ENCODE measurements at places on chromosomes 1 and 21.

GRCh38 chr1:151606384-151606783 is 5.5 kb upstream of the SNX27 start:
- DNase-seq, result no peak

DNA sequence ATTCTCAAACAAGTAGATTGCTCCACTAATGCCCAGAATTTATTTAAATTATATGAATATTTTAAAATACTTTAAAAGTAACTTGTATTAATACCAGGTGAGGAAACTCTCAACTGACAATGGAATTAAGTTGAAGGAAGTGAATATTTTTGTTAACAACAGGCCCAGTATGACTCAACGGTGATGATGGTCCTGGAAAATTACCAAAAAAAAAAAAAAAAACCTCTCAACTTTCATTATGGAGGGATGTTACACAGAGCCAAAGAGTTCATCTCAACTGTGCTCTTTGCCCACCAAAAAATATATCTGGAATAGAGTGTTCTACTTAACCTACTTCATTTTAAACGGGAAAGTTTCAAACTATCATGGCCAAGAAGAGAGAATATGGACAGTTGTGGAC is 28.3 kb downstream of the CFH start:
- no peak for DNase-seq

GRCh38 chr1:186798960-186799688 is 29.6 kb upstream of the PLA2G4A start:
- no peak for DNase-seq

- no peak for DNase-seq
These were observed 66.5 kb upstream of the ERRFI1 start for GRCh38 chr1:8092657-8093056.

- DNase-seq, result no peak
These were observed 6.8 kb upstream of the PLCH2 start for GRCh38 chr1:2469103-2469940.

GRCh38 chr21:42026082-42026435 is 15.9 kb upstream of the ZBTB21 start:
- no peak for DNase-seq

GRCh38 chr1:113742515-113742914 is 16.8 kb downstream of the PHTF1 start:
- no peak for DNase-seq

DNA sequence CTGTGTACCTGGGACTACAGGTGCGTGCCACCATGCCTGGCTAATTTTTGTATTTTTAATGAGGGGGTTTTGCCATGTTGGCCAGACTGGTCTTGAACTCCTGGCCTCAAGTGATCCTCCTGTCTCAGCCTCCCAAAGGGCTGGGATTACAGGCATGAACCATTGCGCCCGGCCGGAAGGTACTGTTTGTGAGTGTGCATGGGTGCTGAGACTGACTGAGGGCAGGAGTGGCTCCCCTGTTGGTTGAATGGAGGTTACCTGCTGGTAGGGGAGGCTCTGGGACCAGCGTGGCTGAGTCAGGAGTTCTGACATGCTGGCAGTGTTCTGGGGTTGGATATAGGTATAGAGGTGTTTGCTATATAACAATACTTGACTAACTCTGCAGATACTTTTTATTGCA is 10.4 kb downstream of the PRMT2 start:
- no peak for DNase-seq

DNA sequence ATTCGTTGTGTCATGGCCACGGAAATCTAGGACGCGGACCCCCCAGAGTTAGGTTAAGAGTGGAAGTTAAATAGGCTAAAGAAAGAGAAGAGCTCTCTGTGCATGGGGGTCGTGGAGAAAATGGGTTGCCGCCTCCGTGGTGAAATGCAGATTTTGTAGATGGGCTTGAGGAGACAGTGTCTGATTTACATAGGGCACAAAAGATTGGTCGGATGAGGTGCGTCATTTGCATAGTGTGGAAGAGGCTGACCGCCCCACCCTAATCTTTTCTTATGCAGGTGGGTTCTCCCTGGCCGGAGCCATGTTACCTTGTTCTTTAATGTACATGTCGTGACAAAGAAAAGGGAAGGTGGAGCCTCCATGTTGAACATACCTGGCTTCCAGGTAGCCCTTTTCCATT is 14.3 kb upstream of the SLC5A9 start:
- DNase-seq, result no peak

GRCh38 chr21:14451546-14451945 is 68.6 kb upstream of the HSPA13 start:
- DNase-seq, result no peak

DNA sequence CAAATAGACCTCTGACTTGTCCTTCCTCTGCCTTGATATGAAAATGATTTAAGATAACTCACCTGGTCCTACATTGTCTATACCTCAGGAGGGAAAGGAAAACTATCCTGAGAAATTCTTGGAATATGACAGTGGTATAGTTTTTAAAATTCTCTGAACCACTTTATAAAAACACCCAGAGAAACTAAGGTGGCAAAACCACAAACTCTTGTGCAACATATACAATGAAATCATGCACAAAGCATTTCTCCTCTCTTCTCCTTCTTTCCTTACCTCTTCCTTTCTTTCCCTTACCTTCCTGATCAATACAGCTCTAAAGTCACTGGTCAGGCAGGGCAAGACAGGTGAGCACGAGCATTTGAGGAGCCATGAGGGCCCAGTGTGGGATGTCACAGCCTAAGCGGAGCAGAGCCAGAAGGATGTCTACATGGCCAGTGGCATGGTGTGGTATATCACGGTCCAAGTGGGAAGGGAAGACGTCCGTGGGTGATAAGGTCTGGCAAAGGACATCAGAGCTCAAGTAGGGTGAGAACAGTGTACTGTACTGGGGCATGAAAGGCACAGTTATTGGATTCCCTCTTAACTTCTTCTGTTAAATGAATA is 543.3 kb downstream of the DPYD start:
- DNase-seq, result no peak

DNA sequence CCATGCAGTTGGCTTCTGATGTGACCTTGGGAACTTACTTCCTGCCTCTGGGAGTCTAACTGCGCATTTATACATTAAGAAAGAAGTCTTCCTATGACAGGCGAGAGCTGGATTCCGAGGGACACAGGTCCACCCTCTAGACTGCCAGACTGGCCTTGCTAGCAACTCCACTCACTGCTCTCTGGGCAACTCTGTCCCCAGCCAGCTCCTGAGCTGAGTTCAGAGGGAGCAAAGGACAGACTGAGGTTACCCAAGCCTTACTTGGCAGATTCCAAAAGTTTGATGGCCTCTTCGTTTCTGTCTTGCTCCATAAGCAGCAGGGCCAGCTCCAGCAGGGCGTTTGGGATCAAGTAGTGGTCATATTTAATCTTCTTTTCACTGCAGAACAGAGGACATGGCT is 41.8 kb downstream of the TTC39A start:
- no peak for DNase-seq

DNA sequence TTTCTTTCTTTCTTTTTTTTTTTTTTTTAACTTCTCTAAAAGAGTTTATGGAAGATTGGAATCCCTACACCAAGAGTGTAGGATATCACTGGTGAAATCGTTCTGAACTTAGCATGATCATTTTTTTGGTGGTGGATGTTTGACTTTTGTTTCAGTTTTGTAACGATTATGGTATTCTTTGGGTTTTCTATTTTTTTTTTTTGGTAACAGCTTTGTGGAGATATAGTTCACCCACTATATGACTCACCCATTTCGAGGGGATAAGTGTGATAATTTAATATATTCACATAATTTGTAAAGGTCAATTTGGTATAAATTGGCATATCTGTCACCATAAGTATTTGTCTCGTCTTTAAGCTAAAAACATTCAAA is 29.2 kb downstream of the AGPAT3 start:
- DNase-seq, result no peak

- DNase-seq, result no peak
These were observed 446.3 kb upstream of the NCAM2 start for GRCh38 chr21:20551939-20552338.

DNA sequence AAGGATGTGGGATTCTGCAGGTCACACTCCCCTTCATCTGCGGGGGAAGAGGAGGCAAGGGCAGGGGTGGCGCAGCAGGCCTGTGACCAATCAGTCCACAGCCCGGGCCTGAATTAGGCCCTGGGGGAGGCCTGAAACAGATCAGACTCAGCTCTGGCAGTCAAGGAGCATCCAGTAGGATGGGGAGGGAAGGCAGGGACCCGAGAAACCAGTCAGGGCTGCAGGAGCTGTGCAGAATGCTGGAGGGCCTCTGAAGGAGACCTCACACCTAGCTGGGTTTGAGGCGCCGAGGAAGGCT is 12.7 kb downstream of the TNNT2 start:
- no peak for DNase-seq

GRCh38 chr1:117685936-117686806 is 80.3 kb downstream of the TENT5C start:
- DNase-seq, result peak; percentile 41

- no peak for DNase-seq
These were observed 23.1 kb upstream of the CNN3 start for GRCh38 chr1:94949681-94950661.

DNA sequence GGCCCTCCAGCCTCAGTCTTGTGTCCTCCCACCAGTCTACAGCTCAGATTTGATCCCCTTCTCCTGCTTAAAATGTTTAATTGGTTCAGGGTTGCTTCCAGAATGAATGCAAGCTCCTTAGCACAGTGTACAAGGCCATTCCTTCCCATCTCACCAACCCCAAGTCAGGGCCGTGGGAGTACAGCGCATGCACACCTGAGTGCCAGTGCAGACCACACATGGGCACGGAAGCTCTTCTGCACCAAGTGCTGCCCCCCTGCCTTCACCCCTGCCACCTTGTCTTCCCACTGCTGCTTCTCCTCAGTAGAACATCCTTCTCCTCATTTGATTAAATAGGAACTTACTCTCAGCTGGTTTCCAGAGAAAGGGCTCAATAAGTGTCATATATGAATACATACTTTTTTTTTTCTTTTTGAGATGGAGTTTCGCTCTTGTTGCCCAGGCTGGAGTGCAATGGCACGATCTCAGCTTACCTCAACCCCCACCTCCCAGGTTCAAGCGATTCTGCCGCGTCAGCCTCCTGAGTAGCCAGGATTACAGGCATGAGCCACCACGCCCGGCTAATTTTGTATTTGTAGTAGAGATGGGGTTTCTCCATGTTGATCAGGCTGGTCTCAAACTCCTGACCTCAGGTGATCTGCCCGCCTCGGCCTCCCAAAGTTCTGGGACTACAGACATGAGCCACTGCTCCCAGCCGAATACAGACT is 9.3 kb downstream of the PMF1 start:
- DNase-seq, result no peak

DNA sequence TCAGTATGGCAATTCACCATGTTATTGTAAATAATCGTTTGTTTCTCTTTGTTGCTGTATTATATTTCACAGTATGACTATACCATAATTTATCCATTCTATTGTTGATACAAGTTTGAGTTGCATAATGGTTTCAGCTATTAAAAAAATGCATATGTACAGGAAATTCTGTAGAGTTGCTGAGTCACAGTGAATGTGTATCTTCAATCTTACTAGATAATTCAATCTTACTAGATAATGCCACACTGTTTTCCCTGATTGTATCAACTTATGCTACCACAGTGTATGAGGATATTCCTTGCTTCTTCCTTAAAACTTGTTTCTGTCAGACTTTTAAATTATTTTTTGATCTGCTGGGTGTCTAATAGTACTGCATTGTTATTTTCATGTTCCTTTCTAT is 3.5 kb upstream of the COA6 start:
- DNase-seq, result no peak

DNA sequence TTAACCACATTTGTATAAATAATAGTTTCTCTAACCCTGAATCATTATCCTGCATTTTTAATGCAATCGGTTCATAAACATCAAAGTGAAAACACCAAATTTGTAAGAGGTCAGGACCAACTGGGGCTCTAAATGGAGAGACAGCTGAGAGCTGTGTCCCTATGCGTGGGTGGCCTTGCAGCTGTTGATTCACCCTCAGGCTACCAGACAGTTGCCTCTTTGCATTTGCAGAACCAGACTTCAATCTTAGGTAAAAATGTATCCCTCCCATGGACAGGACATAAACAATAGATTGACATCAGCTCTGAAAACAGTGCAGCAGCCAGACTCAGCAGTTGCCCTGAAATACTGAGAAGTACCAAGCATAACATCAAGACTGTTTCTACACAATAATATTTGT is 8.8 kb upstream of the TGFB2 start:
- no peak for DNase-seq

- DNase-seq, result no peak
These were observed 12.8 kb downstream of the EIF2B3 start for GRCh38 chr1:44973645-44974044.

- DNase-seq, result no peak
These were observed 88.4 kb downstream of the C21orf91 start for GRCh38 chr21:17730782-17731181.

DNA sequence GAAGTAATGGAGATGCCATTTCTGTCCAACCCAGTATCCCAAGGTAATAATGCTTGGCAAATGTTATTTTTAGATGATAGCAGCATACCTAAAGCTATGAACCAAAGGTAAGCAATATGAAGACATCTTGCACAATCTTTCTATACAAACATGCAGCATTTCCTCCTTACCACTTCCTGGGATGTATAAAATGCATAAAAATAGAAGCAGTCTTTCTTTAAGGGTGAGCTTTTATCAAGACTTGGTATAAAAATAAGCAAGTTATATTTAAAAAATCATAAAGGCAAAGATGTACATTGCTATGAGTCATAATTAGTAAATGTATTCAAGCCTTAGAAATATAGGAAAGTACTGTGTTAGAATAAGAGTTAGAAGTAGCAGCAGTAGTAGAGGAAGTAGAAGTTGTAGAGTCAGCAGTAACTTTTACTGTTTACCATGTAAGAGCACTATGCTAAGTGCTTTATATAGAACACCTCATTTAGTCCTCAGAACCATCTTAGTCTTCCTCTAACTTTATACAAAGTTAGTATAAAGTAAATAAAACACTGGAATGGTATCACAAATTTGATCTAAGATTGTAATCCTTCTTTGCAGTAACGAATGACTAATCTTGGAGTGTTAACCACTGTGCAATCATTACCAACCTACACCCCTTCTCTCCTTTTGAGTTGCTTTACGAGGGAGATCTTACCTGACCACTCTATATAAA is 371.3 kb downstream of the VAV3 start:
- no peak for DNase-seq

DNA sequence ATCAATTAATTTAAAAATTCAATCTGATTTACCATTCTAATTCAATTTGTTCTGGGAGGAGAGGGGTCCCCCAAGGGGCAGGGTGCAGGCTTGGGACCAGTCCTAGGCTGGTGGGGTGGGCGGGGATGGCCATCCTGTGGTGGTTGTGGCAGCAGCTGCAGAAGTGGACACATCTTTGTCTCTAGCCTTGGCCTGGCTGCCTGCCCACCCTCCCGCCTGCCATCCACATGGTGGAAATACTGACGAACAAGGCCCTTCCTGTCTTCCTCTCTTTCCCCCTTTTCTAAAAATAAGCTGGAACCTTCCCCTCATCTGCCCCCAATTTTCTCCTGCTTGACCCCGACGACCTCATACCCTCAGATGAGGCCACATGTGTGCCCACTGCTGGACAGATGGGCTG is 130.9 kb downstream of the FOXD2 start:
- DNase-seq, result no peak

DNA sequence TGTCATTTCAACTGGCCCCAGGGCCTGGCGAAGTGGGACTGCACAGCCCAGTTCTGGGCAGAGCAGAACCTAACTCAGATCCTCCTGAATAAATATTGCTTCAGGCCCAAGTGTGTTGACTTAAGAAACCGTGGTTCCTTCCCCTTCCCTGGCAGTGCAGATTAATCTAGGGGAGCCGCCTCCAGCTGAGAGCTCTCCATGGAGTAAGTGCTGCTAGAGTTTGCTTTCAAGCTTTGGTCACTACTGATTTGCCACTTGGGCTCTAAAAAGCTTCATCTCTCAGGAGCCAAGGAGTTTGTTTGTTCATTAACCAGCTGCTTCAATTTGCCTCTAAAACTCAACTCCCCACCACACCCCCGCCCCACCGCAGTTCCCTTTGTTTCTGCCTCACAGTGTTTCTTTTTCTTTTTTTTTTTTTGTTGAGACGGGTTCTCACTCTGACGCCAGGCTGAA is 112.1 kb downstream of the DTL start:
- DNase-seq, result no peak
